ENCODE measurements at places on chromosomes 1 and 21.
A peak's percentile ranks its signal among the peaks of the same experiment; 100 is the strongest.

DNA sequence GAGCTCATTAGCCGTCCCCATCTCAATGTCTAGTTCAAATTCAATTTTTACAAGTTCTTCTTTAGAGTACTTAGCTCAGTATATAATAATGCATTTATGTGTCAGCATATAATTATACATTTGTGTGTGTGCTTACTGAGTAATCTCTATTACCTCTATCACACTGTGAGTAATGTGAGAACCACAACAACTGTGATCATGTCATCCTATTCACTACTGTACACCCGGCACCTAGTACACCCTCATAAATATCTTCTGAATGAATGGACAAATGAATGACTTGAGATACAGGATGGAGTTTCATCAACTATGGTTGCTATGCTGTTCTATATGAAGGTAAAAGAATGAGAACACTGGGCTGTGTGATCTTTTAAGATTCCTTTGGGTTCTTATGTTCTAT, 124.0 kb downstream of the GPATCH2 start:
- DNase-seq: no peak

DNA sequence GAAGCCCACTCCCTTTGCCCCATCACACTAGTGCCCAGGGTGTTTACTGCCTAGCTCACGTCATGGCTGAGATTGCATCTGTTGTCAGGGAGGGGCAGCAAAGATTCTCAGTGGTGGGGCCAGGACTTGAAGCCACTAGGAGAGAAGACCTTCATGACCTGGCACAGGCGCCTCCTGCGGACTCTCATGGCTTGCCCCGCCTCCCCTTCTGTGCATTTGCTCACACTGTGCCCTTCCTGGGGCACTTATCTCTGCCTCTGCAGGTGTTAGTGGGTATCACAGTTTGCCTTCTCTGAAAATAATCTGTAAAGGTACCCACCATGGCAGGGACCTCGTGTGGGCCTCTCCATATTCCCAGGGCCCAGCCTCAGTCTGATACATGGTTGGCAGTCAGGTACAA, 20.1 kb downstream of the PTPRU start:
- no peak for DNase-seq

DNA sequence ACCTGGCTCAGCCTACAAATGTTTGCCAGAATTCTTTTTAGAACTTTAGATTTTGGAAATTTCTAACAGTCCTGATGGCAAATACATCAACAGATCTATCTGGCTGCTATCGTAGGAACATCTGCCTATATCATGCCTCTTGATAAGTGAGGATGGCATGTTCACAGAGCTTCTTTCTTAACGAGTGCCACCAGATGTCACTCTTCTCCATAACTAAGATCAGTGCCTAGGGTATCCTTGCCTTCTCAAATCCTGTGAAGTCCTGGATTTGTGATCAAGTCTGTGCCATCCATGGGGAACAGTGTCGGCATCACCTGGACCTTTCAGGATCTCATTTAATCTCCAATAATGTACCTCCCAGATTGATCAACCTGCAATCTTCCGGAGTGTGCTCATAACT, 36.5 kb upstream of the CD5L start:
- peak; percentile 44 for DNase-seq

- DNase-seq: no peak
Measured at GRCh38 chr1:34763142-34763781, 3.7 kb downstream of the GJB4 start.

DNA sequence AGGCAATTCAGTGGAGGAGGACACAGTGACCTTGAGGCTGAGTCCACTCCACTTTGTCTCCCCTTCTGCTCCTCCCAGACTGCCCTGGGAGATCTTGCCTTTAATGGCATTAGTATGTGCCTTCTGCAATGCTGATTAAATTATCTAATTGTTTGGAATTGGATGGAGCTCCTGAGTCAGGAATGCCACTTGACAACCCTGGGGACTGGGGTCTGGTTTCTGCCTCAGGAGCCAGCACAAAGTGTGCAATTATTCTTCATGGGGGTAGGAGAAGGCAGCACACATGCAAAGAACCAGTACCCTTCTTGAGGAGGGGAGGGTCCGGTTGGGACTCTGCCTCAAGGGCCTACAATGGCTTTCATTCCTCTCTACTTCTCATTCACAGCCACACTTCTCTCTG, 11.9 kb upstream of the PLXNA2 start:
- DNase-seq: no peak

GRCh38 chr1:72105201-72105600, 177.1 kb downstream of the NEGR1 start:
- no peak for DNase-seq

DNA sequence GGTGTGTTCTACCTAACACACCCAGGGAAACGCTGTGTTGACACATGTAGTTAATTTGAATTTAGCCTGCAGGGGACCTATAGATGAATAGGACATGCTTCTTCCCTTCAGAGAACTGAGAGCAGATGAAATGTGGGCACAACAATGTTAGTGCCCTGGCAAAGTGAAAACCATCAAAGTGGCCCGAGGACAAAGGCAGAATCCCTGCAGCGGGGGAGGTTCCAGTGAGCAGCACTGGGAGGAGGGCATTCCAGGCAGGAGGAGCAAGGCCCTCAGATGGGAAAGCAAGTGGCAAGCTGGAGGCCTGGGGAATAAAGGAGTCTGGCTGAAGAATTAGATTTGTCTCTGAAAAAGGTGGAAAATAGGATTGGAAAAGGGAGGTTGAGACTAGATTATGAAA, 37.2 kb downstream of the C1orf94 start:
- no peak for DNase-seq

- no peak for DNase-seq
Measured at GRCh38 chr1:201355471-201355870, 22.0 kb downstream of the TNNT2 start.

DNA sequence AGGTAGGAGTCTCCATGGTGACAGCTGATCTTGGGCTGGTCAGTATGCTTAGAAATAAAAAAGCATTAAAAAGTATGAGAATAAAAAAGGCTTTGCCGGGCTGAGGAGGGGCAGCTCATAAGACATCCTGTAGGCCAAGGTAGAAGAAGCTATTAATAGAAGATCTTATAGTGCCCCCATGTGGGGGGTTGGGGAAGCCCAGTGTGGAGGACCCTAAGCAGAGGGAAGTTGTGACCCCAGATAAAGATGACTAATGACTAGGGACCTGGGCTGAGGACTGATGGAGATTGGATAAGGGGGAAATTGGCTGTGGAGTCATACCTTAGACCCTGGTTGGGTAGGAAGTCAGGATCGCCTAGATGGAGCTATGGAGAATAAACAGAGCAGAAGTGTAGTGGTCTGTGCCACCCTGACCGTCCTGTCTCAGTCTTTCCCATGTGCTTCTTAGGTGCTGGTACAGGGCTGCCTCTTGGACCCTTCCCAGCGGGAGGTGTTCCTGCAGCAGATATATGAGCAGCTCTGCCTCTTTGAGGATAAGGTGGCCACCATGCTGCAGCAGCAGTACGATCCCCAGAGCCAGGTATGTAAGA, 25.0 kb downstream of the SZT2 start:
- DNase-seq: peak; percentile 82

DNA sequence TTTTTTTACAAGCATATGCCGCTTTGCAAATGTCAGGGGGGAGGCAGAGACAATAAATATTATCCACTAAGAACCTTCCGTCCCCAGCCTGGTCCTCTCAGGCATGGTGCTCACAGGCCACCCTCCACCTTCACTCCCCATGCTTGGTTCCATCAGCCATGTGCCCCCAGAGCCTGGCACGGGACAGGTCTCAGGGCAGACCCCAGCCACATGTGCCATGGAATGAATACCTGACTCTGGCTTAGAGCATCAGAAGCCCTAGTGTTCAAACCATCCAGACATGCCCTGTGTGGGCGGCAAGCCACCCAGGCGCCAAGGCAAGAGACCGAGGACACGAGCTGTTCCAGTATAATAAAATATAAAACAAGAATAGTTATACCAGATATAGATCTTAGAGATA, 5.4 kb downstream of the LSS start:
- no peak for DNase-seq

DNA sequence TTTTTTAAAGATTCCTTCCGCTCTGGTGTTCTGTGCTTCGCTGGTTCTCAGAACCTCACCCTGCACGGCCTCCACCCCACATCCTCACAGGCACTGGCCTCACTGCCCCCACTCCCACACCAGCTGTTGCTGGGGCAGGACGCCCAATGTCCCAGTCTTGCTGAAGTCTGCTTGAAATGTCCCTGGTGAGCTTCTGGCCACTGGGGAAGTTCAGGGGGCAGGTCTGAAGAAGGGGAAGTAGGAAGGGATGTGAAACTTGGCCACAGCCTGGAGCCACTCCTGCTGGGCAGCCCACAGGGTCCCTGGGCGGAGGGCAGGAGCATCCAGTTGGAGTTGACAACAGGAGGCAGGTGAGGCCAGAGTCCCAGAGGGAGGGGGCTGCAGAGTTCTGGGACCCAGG, at the start of gene C1QA:
TSS of gene C1QA (plus strand) at position 276 of the 400 bp plus-strand sequence. CDS start 989 bp downstream, outside the sequence.
- DNase-seq: no peak

- DNase-seq: no peak
Measured at GRCh38 chr1:46544561-46545240, 6.7 kb downstream of the KNCN start.

- no peak for DNase-seq
Measured at GRCh38 chr1:111723871-111724270, 15.3 kb downstream of the INKA2 start.

GRCh38 chr1:17624611-17625233, 85.2 kb downstream of the ARHGEF10L start:
- DNase-seq: no peak

- DNase-seq: no peak
Measured at GRCh38 chr1:197799271-197799670, 24.0 kb upstream of the DENND1B start.

All from Kasumi-1 (cell line).